Hippocampal formation (tissue), 2 donors: ENCODE measurements at places on chromosomes 5 and 9.

DNA sequence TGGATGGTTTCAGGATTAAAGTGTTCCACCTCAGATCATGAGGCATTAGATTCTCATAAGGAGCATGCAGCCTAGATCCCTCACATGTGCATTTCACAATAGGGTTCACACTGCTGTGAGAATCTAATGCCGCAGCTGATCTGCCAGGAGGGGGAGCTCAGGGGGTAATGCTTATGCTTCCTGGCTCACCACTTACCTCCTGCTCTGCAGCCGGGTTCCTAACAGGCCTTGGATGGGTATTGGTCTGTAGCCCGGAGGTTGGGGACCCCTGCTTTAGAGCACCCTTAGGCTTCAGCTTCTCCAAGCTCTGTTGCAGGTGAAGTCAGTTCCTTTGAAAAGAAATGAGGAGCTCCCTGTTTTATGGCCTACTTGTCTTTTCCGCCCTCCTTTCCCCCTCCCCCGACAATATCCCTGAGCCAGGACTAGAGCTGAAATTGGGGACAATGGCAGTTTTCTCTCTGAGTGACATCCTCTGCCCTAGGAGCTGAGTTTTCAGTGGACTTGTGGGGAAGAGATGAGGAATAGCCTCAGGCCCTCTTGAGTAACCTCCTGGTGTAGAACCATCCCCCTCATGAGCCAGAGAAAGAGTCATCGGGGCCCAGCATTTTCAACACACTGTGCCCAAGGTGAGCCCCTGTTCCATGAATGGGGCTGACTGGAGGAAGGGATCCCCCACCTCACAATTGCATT, 16.2 kb upstream of the MAT2B start:
- DNase-seq, result no peak

GRCh38 chr5:169417676-169418075, 116.7 kb upstream of the SLIT3 start:
- no peak for DNase-seq

DNA sequence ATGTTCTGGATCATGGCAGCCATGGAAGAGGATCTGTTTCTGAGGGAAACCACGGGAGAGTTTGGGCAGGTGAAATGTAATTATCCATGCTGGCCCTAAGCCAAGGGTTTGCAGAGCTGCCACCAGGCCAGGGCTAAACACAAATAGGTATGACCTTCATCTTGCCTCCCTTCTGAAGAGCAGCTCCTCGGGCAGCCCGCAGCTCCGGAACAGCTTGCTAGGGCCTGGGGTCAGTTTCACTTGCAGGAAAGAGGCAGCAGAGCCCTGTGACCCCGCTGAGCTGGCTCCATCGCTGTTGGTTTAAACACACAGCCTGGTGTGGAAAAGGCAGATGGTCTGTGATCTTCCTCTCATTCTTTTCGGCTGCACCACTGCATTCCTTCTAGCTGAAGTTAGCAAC, 141.4 kb downstream of the TMEM38B start:
- DNase-seq, result no peak

DNA sequence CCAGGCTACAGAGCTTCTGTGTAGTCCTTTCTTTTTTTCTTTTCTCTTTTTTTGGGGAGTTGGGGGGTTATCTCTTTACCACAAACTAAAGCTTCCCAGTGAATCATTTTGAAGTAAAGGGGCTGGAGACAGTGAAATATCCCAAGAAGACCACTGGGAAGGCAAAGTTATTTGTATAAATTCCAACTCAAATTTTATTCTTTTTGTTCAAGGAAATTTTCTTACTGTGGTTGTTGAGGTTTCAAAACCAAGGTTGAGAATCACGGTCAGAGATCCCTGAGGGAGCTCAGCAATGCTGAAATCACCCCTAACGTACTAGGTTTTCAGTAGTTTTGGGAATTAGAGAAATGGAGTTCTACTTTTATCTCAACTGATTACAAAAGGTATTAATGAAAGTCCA, 175.7 kb downstream of the ARHGEF28 start:
- DNase-seq, result no peak

GRCh38 chr5:61399679-61400078, 67.6 kb downstream of the ZSWIM6 start:
- no peak for DNase-seq

GRCh38 chr5:33322632-33323031, 118.1 kb upstream of the TARS1 start:
- no peak for DNase-seq

- DNase-seq, result peak; percentile 22
These were observed 72.5 kb downstream of the ACER2 start for GRCh38 chr9:19481121-19481870.

DNA sequence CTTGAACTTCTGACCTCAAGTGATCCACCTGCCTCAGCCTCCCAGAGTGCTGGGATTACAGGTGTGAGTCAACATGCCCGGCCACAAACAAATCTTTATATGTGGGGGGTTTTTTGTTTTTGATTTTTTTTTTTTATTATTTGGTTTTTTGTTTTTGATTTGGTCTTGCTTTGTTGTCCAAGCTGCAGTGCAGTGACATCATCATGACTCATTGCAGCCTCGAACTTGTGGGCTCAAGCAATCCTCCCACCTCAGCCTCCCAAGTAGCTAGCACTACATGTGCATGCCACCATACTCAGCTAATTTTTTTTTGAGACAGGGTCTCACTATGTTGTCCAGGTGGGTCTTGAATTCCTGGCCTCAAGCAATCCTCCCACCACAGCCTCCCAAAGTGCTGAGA, 42.4 kb downstream of the ALDH7A1 start:
- no peak for DNase-seq

- DNase-seq, result no peak
These were observed 58.2 kb downstream of the RFK start for GRCh38 chr9:76336027-76336426.

DNA sequence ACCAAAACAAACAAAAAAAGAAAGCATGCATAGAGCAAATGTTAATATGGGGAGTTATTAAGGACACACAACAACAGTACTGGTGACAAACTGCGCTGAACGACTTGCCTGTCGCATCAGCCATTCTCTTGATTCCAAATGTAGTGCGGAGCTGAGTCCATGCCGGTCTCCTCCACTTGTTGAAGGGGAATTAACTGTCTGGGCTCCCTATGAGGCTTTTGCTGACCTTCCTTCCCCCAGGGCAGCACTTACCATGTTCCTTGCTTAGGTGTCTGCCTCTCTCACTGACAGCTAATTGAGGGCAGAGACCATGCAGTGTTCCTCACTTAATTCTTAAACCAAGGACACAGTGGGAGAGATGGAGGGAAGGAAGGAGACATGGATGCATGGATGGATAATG, 40.8 kb upstream of the FAT2 start:
- no peak for DNase-seq

- DNase-seq, result no peak
These were observed 129.7 kb upstream of the DHFR start for GRCh38 chr5:80784451-80784850.

- no peak for DNase-seq
These were observed 57.7 kb upstream of the ZBED3 start for GRCh38 chr5:77144837-77145139.
